Inflammatory macrophage (primary cell): ENCODE measurements at places on chromosomes 12 and 14.

GRCh38 chr12:83896416-83896815, 1016.2 kb downstream of the SLC6A15 start:
- DNase-seq: no peak

DNA sequence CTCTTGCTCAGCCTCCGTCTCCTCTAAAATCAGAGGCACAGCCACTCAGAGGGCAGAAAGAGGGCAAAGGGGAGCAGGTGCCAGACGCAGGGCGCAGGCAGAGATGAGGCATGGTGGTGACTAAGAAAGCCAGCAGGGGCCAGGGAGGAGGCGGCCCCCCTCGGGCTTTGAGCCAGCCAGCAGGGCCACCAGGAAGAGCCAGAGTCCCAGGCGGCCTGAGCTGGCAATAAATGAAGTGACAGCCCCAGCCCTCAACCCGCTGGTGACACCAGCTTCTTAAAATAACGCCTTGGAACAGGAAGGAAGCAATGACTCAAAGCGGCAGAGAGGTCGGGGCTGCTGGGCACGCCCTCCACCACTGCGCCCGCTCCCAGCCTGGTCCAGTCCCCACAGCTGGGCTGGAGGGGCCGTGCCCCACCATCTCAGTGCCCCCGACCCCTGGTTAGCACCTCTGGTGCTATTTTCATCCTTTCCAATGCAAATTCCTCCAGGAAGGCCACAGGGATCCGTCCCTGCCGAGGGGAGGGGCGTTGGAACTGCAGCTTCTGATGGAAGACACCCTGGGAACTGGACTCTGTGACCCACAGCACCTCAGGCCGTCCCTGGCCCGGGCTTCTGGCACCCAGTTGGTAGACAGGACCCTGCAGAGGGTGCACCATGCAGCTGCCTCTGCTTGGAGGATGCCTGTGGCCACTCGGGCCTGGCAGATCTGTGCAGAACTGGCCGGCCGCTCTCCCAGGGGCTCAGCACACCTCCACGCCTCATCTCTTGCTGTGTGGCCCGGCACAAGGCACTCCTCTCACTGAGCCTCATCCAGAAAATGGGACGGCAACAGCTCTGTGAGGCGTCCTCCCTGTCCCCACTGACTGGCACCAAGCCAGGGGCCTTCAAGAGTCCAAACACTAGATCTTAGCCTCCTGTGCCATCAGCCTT, 113.7 kb downstream of the NCOR2 start:
- DNase-seq: peak; percentile 97

DNA sequence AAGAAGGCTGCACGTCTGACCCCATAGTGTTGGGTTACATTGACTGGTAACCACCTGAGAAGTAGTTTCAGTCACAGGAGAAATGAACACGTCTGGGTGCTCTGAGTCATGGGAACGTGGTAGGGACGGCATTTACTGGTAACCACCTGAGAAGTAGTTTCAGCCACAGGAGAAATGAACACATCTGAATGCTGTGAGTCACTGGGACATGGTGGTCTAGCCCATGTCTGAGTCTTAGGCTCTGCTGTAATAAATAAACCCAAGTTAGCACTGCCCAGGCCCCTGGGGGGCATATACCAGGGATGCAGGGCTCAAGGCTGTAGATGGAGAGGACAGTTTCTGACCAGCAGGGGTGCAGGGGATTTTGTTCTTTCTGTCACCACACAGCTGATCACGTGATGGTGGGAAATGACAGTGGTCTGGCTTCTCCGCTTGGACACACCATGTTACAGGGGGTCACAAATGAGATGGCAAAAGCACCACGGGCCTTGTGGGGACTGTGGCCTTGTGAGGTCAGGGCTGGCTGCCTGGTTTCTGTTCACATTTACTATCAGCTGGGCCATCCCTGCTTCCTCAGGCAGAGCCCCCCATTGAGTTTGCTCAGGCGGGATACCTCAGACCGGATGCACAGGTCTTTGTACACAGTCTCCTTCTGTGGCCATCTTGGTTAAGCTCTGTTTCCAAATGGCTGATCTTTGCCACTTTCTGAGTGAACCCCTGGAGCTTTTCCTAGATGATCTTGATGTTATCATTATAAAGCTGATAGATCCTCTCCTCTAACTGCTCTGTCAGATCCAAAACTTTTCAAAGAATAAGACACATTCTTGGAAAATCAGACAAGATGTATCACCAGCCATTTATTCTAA, 9.8 kb upstream of the C12orf42 start:
- DNase-seq: no peak

GRCh38 chr12:42608196-42608825, 18.8 kb upstream of the PRICKLE1 start:
- no peak for DNase-seq

DNA sequence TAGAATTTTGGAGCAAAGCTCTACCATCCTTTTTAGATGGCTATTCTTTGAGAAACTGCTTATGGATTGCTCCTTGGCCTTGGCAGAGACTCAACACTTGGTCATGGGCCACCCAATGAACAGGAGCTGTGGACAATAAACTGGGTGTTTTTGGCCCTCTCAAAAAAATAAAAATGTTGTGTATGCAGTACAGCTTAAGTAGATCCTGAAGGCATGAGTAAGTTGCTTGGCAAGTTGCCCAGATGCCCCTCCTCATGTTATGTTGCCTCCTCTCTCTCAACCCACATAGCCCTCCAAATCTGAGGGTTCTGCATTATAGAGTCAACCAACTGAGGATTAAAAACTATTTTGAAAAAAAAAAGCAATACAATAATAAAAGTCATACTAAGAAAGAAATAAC, 124.9 kb downstream of the ATP23 start:
- no peak for DNase-seq

DNA sequence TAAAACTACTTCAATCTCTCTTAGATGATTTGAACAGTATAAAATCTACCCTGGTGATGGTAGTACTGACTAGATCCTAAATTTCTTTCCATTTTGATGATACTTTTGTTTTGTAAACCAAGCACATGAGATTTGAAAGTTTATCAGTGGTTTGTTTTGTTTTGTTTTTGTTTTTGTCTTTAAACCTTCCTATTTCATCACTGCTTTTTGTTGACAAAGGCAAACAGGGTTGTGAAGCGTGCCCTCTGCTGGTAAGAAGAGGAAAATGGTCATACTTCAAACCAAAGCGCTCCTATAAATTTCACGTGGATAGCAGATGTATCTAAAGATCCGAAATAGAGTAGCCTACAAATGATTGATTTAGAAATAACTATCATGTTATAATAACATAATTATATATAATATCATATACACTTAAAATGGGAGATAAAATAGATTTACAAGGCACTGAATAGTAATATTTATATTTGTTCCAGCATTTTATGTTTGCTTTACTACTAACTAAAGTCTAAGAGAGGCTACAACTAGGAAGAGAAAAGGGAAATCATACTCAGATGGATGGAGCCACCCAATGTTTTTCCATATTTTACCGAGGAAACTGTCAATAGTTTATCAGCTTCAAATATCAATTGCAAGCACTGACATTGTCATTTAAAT, 254.0 kb upstream of the USP15 start:
- peak; percentile 65 for DNase-seq

- no peak for DNase-seq
Measured at GRCh38 chr12:113766879-113767878, 198.9 kb downstream of the RBM19 start.

DNA sequence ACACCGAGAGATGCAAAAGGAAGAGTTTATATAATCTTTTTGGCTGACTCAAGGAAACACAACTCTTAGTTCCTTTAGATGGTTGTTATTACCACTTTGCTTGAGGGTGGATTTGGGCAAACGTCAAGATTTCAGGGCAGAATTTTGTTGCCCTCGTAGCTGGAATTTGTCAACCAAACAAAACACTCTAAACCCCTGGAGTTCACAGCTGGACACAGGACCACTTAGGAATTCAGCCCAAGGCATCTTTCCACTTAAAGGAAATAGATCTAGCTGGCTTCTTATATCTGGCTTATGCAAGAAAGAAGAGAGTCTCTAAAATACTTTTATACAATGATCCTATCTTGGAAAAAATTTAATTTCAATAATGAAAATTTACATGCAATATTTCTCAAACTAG, 237.8 kb upstream of the LRIG3 start:
- no peak for DNase-seq

GRCh38 chr14:22225516-22226140, 363.4 kb downstream of the DAD1 start:
- DNase-seq: peak; percentile 61

DNA sequence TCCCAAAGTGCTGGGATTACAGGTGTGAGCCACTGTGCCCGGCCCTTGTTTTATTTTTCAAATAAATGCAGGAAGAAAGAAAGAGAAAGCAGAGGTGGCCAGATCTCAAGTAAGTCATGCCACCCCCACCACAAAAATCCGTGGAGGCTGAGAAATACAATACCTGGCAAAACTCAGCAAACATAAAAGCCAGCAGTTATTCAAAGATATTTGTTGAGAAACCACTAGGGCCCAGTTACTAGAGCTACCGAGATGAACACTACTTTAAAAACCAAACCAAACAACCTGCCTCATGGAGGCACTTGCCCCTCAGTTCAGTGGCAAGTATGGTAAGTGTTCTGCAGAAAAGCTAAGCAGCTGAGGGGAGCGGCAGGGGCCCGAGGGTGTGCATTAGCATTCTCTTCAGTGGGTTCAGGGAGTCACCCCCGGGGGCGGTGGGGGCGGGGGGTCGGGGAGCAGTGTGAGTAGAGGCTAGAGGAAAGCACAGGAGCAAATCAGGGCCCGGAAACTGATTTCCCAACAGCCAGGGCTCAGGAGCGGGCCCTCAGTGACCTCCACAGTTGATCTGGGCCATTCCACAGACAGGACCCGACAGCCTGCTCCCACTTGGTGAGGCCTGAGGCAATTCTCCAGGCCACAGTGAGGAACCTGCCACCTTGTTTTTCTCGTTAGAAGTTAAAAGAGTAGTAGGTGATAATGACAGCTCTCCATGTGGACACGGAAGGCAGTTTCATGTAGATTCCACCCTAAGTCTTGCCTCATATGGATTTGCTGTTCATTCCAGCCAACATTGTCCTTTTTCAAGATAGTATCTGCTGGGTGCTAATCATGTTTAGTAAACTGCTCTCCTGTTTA, 8.6 kb downstream of the EVL start:
- peak; percentile 51 for DNase-seq

GRCh38 chr12:109214131-109214530, 95.0 kb downstream of the FOXN4 start:
- no peak for DNase-seq

GRCh38 chr14:24403294-24403998, 4.6 kb downstream of the NYNRIN start:
- DNase-seq: no peak

DNA sequence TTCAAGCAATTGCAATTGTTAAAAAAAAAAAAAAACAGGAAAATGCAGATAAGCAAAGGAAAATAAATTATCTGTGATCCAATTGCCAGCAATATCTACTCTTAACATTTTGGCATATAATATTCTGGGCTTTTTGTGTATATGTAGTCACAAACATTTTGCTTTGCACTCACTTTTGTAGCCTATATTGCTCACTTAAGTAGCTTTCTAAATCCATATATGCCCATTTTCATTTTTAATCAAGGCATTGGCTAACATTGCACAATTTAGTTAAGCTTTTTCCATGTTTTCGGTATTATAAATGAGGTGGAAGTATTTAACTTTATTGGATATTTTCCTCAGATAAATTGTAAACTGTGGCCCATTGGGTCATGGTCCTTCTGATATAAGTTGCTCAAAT, 466.3 kb upstream of the ATP2B1 start:
- no peak for DNase-seq

GRCh38 chr14:53093206-53093605, 59.9 kb downstream of the DDHD1 start:
- no peak for DNase-seq

DNA sequence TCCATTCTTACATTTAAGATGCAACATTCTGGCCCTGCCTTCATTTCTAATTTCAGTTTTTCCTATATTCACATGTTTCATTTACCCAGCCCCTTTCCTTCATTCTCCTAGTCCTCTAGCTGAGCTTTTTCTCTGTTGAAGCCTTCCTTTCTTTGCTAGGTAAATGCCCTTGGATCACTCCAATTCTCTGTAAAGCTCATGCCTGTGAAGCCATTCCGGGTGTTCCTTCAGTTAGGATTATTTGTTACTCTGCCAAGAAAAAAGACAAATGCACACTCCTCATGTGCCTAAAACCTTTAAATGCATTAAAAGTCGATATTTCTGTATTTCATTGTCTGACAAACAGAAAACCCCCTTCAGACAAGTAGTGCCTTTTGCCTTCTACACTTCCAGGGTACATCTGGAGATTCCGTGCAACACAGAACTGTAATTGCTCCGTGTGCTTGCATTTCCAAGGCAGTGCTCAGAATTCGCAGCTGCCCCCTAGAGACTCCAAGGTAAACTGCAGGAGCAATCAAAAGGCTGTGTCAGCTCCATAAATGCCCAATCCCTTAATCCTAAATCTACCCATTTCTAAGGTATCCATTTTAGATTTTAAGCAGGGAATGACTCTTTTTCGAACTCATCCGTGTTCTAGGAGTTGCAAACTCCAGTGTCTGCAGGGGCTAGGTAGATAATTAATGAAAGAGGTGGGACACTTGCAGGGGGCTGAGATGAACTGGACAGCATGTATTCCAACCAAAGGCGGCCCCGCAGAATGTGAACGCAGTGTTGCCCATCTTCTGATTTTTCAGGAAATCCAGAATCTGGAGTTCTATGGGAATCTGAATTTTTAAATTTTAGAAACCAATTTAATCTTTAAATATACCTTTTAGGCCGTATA, 320.2 kb downstream of the GRIN2B start:
- peak; percentile 27 for DNase-seq

GRCh38 chr12:88836156-88836555, 255.9 kb upstream of the KITLG start:
- DNase-seq: no peak

DNA sequence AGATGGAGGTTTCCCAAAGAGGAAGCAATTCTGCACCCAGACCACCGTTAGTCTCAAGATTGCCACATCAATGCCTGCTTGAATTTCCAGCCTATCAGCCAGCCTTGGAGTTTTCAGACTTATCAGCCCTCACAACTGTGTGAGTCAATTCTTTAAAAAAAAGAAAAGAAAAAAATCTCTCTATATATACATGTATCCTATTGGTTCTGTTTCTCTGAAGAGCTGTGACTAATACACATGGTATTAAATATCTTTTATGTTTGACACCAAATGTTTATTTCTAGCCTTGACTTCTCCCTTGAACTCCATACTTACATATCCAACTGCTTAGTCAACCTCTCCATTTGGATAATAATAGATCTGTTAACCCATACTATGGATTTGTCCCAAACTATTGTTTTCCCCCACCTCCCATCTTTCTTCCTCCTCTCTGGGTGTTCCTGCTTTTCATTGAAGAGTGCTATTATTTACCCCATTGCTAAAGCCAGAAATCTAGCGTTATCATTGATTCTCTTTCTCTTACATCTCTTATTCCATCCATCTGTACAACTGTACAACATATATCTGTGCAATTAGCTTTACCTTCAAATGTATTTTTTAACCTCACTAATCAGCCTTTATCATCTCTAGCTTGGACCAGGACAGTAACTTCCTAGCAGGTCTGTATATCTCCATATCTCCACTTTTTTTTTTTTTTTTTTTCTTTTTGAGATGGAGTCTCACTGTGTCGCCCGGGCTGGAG, 22.7 kb upstream of the EID3 start:
- no peak for DNase-seq

DNA sequence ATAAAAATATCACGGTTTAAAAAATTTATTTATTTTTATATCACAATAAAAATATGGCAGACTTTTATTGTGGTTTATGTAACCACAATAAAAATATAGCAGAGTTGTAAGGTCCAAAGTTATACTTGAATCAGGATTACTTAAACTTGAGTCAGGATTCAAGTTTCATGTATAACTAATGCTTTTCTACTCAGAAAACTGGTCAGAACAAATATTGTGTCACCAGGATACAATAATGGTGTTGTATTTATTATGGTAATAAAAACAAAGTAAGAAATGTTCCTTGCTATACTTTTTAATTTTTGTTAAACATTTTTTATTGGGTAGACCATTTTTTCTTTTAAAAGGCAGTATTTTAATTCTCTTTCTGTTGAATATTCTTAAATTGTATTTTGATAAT, 29.2 kb upstream of the EPS8 start:
- DNase-seq: no peak
